ENCODE measurements at places on chromosomes 4 and X.

GRCh38 chr4:5144384-5144783 lies 93.1 kb downstream of the STK32B start:
- DNase-seq = no peak

- DNase-seq = no peak
Measured at GRCh38 chr4:111618908-111619307, 526.3 kb upstream of the FAM241A start.

DNA sequence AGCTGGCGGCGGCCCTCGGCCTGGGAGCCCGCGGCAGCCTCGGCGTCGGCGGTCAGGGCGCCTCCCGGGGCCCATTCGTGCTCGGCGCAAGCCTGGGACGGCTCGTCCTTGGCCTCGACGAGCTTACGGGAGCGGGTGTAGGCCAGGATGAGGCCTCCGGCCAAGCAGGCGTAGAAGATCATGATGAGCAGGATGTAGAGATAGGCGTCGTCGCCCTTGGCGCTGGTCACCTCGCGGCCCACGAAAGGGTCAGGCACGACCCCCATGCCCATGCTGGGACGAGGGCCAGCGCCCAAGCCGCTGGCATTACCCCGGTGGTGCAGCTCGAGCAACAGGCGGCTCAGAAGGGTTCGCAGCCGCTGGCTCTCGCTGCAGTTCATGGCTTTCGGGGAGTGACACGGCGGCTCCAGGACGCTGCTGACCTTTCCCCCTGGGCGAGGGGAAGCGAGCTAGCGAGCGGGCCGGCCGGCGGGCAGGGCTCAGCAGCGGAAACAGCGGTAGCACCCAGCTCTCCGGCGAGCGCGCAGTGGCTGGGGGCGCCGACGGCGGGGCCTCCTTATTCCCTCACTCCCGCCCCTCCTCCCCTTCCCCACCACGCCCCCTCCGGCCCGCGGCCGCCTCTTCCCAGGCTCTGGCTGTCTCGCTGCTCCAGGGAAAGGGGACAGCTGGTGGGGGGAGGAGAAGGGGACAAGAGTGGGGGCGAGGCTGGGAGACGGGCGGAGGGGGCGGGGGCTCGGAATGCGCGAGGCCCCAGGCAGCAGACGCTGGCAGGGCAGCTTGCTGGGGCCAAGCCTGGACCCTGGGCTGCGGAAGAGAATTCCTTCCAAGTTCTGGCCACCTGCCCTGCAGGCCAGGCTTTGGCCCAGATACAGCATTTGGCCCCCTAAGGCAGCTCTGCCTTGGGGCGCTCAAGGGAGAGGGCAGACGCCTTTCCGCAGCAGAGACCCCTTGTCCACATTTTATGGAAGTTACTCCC lies at the start of gene KCNE5:
Gene KCNE5, minus strand, starts transcription at position 532 of the 976 bp plus-strand sequence. Its CDS starts 152 bp downstream, at position 380.
- peak; percentile 22 for DNase-seq

DNA sequence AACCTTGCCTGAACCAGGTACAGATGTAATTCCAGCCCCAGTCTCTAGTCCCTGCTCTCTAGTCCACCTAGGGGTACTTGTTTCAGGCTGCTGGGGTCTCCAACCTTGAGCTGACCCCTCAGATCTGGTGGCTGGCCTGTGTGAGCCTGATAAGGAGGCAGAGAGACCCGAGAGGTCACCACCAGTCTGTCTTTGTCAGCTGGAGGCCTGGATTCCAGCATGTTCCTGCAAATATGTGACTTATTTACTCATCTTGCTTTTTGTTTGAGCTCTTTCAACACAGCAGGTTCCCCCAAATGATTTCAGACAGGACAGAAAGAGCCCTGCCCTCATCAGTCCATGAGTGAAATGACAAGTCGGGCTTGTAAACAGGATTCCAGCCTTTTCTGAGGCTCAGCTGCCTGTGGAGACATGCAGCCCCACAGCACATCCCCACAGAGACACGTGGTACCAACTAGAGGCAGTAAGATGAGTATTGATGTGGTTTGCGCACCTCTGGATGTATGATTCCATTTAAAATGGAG lies 37.5 kb upstream of the STK26 start:
- no peak for DNase-seq

- DNase-seq = no peak
Measured at GRCh38 chrX:111511477-111511876, at the start of gene SERTM2. Gene SERTM2 (plus strand): TSS chrX:111511645. CDS start chrX:111518858, 7,213 bp downstream.

DNA sequence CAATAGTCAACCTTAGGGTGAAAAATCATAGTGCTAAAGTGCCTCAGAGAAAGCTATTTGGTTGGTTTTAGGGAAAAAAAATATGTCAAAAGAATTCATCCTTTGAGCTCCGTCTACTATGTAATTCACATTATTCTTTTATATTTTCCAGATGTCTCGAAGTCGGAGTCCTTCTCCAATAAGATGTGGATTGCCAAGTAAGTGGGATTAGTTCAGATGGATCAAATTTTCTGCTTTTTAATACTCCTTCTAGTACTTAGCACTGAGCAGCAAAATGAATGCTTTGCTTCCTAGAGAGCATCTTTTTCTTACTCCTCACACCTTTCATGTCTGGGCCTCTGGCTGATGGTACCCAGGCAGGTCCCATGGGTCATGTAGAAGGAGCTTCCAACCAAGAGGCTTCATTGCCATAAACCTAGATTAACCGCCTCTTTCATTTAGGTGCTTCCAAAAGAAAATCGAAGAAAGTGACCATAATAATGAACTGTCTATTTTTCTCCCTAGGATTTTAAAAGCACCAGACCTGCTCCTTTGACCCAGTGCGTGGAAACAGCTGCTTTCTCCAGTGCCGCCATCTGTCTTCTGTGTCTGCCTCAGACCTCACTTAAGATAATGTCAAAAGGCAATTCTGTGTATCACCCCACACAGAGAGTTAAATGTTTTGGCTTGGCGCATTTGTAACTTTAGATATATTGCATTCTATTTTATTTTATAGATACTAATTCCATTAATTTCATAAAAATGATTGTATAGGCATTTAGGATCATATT lies 43.5 kb downstream of the SPATA18 start:
- DNase-seq = no peak

- DNase-seq = no peak
Measured at GRCh38 chrX:123600181-123600580, 132.7 kb downstream of the THOC2 start.

DNA sequence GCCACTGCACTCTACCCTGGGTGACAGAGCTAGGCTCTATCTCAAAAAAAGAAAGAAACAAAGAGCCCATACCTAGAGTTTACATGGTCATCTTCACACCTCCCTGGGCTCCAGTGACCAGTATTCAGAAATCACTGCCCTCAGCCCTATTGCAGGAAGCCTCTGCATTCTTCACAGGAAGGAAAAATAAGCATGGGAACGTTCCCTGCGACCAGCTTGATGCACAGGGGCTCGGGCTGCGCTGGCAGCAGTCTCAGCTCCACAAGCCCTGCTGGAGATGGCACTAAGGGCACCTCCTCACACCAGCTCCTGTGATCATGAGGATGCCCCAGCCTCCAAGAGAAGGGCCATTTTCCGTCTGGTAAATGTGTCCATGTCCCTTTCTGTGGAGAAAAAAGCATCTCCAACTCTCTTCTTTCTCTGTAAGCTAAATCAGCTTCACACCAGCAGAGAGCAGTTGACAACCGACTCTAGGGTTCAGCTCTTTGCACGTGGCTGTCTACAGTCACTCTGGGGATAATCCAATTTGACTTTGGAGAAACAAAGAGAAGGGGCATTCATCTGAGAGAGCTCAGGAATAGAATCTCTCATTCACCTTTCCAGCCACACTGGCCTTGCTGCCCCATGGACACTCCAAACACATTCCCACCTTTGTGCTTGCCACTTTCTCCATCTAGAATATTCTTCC lies 33.1 kb downstream of the LDB2 start:
- no peak for DNase-seq

- no peak for DNase-seq
Measured at GRCh38 chr4:3250438-3250955, 1.5 kb downstream of the MSANTD1 start.

DNA sequence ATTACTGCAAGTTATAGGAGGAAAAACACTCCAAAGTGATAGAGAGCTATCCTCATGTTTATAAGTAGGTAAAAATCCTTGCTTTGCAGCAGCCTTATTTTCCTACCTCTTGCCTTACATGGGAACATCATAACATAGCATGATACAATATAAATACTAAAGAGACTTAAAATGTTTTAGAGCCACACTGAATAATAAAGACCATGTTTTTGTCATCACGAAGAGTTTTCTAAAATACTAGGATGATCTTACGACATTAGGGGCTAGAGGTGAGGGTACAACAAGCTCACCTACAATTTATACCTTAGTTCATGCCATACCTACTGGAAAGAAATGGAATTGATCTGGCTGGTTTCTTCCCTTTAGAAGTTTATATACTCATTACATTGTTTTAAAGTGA lies 184.8 kb downstream of the FBXW7 start:
- no peak for DNase-seq

GRCh38 chrX:102044496-102044895 lies 81.0 kb upstream of the TCEAL2 start:
- DNase-seq = no peak

GRCh38 chr4:78222575-78223186 lies 165.6 kb downstream of the FRAS1 start:
- DNase-seq = no peak

GRCh38 chr4:182729516-182729915 lies 187.7 kb downstream of the DCTD start:
- DNase-seq = no peak

DNA sequence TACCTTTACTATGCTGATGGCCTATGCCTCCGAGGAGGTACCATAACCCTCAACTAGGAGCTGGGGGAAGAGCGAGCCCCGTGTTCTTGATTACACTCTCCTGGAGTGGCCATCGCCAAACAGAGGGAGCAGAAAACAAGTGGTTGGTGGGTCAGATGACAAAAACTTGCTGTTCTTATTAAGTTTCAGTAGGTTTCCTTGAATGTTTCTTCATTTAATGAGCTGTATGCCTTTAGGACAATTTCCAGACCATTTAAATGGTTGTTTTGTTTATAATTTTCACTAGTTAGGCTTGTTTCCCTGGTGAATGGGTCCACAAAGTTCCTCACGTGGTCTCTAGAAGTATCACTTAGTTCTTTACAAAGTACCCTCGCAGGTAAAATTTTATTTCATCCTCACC lies 4.7 kb downstream of the PYURF start:
- DNase-seq = no peak

GRCh38 chr4:61532336-61533000 lies 332.3 kb downstream of the ADGRL3 start:
- peak; percentile 60 for DNase-seq

GRCh38 chrX:13968198-13968597 lies 61.5 kb downstream of the GEMIN8 start:
- no peak for DNase-seq

DNA sequence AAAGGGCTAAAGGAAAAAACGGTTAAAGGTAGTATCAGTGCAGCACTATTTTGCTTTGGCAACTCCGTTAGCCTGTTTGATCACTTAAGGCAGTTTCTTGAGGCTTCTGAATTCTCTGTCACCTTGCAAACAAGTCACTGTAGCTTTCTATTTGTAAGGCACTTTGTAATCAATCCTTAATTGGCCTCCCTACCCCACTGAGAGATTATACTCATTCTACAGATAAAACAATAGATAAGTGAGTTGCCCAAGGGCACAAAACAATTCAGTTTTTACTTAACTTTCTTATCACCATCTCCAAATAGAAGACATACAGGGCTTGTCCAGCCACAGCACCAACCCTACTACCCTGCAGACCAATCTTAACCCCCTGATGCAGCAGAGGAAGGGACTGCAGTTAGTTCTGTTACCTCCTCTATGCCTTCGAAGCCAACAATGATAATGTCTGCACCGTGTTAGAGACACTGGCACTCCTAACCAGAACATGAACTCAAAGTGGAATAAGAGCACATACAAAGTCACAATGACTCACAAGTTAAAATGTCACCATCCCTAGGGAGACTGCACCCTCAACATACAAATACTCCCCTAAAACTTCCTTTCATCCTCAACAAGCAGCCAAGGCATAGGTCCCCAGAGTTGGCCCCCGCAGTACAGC lies 1.7 kb downstream of the TMEM185A start:
- no peak for DNase-seq

DNA sequence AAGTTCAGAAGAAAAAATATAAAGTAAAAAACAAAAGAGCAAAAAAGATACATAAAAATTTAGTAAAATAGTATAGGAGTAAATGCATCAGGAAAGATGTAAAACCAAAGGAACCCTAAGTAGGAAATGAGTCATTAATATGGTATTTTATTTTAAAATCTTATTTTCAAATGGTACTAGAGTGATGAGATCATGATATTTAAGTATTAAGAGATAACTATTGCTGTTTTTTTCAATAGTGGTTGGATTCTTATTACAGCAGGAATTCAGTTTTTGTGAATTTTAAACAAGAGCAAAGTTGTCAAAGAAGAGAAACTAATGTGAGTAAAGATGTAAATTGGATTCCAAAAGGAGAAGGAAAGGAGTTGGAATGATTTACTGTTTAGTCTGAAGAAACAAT lies 20.0 kb downstream of the EMCN start:
- no peak for DNase-seq

- DNase-seq = no peak
Measured at GRCh38 chr4:8192748-8193738, 6.0 kb upstream of the SH3TC1 start.

DNA sequence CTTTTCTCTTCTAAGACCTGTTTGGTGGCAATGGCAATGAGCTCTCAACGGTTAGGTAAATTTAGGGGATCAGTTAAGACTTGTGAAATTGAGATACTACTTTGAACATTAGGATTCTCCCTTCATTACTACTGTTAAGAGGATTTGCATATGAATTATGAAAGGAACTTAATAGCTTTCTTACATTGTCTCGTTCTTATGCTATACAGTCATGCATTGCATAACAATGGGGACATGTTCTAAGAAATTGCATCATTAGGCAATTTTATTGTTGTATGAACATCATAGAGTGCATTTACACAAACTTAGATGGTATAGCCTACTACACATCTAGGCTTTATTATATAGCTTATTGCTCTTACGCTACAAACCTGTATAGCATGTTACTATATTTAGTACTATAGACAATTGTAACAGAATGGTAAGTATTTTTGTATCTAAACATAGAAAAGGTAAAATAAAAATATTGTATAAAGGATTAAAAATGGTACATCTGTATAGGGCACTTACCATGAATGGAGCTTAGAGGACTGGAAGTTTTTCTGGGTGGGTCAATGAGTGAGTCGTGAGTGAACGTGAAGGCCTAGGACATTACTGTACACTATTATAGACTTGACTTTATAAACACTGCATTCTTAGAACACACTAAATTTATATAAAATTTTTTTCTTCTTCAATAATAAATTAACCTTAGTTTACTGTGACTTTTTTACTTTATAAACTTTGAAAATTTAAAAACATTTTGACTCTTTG lies 62.5 kb downstream of the PAQR3 start:
- DNase-seq = no peak

DNA sequence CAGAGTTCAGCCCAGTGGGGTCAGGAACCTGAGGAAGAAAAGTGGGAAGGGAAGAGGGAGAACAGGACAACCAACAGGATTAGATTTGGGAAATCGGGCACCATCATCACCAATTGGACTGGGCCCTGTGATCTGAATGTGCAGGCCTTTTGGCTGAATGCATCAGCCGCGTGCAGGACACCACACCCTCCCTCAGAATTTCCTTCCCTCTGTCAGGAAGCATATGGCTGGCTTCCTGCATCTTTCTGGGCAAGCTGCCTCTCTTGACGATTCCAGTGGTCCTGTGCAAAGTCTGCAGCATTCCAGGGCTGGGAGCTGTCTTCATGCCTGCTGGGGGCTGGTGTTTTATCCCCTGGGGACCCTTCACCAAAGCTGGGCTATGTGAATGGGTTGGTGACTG lies 16.4 kb downstream of the MAGEA4 start:
- DNase-seq = no peak

All from left renal pelvis (tissue), 4 donors.